ENCODE measurements at places on chromosomes 2 and 18.

GRCh38 chr2:234963773-234964615 lies 12.2 kb downstream of the SH3BP4 start:
- DNase-seq: no peak

GRCh38 chr2:145102706-145103105 lies 582.8 kb upstream of the ZEB2 start:
- no peak for DNase-seq

DNA sequence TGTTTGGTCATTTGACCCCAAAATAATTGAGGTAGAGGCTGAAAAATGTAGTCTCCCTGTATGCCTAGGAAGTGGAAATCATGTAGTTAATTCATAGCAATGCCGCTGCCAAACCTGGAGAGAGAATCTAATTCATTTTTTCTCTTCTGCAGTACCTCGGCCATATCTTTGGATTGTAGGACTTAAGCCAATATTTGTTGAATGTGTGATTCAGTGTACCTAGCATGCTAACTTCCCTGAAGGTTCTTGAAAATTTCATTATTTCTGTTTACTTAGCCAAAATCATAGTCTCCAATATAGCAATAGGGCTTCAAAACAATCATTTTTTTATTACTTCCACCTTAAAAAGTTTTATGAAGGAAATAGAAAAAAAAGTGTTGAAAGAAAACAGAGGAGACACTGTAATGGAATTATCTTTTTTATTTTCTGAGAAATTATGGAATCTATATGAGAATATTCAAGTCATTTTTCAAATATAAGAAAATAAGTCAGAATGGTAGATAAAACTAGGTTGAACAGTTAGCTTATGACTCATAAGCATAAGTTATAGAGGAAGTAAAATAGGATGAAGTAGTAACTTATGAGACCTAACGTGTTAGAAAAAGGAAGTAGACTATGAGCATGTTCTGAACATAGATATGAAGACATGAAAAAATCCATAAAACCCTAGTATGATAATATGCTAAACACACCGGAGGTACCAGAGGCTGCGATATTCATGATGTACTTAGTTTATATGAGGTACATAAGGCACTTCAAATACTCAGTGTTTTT lies 35.2 kb upstream of the CDH19 start:
- DNase-seq: no peak

GRCh38 chr2:46098621-46099062 lies 198.6 kb upstream of the EPAS1 start:
- DNase-seq: no peak

DNA sequence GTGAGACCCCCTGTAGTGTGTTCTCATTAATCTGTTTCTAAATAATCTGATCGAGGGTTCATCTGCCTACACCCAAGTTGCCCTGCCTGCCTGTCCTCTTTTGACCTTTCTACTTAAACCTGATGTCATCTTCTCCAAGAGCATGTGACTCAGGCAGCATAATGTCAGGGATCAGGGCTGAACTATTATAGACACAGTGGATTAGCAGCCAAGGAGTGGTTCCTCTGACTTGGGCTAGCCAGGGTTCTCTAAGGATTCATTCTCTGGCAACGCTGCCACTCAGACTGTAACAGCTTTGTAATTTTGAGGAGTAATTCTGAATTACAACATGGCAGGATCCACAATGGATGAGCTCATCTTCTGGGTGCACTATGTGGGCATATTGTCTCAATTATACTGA lies 124.0 kb downstream of the MDH1 start:
- no peak for DNase-seq

- no peak for DNase-seq
Measured at GRCh38 chr2:14520385-14520945, 112.1 kb upstream of the LRATD1 start.

DNA sequence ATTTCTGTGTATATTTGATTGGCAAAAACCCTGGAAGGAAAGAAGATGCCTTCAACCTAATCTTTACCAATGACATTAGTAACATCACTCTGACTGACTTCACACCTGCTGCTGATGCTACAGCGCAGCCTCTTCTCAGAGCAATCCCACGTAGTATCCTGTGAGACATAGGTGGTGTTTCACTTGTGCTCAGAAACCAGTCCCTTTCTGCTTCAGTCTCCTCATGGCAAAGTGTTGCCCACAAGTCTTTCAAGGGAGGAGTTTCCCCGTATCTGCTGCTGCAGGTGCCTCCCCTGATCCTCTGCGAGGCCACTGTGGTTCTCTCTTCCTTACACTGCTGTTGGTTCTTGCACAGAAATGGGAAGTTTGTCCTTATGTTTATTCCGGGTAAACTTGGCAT lies 433.2 kb upstream of the TNP1 start:
- no peak for DNase-seq

DNA sequence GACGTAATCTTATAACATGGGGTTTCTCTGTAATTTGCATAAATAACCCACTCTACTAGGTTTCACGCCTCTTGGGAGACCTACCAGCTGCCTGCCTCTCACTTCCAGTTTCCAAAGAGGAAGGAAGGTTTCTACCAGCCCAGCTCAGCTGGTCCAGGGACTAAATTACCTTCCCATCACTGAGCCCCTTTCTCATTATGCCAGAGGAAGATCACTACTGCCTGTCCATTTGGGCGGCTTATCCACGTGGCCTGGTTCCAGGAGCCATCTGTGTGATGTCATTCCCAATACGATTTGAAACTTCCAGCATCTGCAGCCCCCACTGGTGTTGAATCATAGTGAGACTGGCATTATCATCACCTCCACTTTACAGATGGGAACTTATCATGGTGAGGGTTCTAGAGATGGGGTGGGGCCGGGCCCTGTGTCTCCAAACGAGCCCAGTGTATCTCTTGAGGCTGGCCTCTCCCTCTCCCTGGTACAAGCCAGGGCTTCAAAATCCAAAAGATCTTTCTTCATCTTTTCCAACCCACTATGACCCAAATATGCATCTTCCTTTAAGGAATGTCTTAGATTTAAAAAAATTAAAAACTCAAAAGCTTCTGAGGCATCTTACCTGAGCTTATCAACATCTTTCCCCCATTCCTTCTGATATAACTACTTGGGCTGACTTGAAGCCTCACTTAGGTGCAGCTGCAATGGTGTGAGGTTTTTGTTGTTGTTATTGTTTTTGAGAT lies 140.8 kb downstream of the DDX1 start:
- no peak for DNase-seq

- DNase-seq: no peak
Measured at GRCh38 chr2:147927053-147927588, 82.3 kb downstream of the ACVR2A start.

DNA sequence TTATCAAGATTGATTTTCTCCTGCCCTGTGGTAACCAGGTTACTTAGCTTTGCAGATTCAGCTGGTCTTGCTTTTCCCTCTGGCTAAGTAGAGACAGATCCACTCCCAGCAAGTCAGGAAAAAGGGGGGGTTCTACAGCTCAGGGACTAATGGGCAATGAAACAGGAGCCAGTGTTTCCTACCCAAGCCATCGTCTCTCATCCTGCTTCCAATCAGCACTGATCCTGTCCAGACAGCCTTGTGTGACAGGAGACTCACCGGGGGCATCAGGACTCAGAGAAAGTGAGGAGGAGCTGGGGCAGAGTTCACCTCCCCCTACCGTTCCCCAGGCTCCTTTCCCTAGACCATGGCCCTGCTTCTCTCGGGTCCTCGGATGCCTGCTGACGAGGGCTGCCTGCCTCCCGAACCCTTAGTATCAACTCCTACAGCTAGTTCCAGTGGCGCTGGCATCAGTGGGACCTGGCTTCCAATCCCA lies 307.6 kb downstream of the ALK start:
- no peak for DNase-seq

- DNase-seq: no peak
Measured at GRCh38 chr2:217279140-217279539, 419.3 kb upstream of the TNP1 start.

Measured in upper lobe of left lung (tissue), 6 donors.